Stimulated activated CD8-positive, alpha-beta memory T cell treated with anti-CD3 and anti-CD28 coated beads, Interleukin-4, amount 100 ng/mL, for 1 hour (primary cell): ENCODE measurements at places on chromosomes 4 and X.

GRCh38 chr4:127469959-127470809, 162.6 kb upstream of the INTU start:
- no peak for DNase-seq

DNA sequence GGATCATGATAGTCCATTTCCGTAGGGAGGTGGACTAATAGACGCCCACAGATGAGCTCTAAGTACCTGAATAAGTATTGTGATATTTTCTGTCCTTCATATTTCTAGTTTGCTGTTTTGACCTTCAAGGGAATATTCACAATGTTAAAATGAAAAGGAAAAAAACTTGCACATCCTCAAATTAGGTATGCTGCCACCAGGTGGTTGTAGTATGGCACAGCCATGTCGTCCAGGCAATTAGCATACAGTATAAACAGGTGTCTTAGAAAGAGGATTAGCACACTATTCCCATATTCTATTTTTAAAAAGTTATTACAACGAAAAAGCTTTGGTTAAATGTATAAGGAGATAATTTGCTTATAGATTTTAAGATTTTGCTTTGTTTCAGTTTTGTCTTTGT, 802.0 kb downstream of the RPA4 start:
- no peak for DNase-seq

DNA sequence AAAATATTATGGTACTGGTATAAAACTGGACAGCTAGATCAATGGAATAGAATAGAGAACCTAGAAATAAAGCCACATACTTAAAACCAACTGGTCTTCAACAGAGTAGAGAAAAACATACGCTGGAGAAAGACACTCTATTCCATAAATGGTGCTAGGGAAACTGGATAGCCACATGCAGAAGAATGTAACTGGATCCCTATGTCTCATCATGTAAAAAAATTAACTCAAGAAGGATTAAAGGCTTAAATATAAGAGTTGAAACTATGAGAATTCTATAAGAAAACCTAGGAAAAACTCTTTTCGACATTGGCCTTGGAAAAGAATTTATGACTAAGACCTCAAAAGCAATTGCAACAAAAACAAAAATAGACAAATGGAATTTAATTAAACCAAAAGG, 114.6 kb downstream of the PCDH18 start:
- DNase-seq: no peak

DNA sequence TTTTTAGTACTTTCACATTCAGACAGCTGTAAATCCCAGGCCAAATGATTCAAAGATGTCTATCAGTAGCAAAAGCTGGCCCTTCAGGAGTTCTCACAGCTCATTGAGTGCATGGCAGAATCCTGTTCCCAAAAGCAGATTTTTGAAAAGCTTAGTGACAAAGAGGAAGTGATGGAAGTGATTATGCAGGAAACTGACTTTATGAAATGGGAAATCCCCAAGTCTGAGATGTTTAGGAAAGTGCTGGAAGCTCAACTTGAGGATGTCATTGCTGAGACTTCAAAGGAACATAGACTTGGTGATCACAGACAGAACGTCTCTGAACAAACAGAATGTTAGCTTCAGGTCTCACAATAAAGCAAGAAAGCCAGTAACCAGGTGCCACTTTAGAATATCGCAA, 51.0 kb upstream of the CFAP47 start:
- DNase-seq: no peak

GRCh38 chr4:101528526-101528925, 181.2 kb upstream of the PPP3CA start:
- no peak for DNase-seq
